Naive thymus-derived CD4-positive, alpha-beta T cell (primary cell): ENCODE measurements at places on chromosomes 6 and 20.

GRCh38 chr6:42532038-42532669 lies 31.7 kb upstream of the UBR2 start:
- H3K4me3 ChIP-seq = no peak overlapping the region
- no peaks in the 10 kb centered on the region for H3K27me3 ChIP-seq
- no peak overlapping the region for H3K27ac ChIP-seq
- H3K36me3 ChIP-seq = no peaks in the 10 kb centered on the region
- peak; percentile 39 for DNase-seq

DNA sequence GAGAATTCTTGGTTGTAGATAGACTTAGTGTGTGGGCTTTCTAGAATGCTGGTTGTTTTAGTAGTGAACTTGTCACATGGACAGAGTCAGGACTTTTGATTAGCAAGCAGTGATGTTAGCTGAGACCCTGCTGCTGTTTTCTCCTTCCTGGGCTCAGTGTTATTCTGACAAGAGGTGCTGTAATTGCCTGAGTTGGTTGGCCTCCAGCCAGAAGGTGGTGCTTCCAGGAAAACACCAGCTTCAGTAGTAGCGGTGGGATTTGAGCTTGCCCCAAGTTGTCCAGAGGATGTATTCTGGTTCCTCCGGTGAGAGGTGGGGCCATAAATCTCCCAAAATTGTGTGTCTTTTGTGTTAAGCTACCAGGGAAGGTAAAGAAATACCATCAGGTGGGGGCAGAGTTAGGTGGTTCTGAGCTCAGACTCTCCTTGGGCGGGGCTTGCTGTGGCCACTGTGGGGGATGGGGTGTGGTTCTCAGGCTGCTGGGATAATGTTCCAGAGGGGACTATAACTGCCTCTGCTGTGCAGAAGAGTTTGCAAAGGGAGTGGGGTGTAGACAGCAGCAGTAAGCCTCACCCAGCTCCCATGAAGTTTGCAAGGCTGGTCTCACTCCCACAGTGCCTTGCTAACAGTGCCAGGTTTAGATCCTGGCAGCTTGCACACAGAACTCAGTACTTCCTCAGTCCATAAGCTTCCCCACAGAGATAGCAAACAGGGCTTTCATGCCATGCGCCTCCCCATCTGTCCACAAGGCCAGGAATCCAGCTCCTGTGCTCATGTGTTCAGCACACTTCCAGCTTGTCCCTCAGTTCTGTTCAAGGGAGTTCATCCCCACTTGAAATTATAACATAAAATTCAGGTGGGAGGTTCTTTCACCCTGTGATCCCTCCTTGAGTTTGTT lies 278.4 kb upstream of the PTCHD4 start:
- H3K27ac ChIP-seq = no peak overlapping the region
- no peak for DNase-seq
- H3K4me3 ChIP-seq = no peak overlapping the region
- no peaks in the 10 kb centered on the region for H3K4me1 ChIP-seq

DNA sequence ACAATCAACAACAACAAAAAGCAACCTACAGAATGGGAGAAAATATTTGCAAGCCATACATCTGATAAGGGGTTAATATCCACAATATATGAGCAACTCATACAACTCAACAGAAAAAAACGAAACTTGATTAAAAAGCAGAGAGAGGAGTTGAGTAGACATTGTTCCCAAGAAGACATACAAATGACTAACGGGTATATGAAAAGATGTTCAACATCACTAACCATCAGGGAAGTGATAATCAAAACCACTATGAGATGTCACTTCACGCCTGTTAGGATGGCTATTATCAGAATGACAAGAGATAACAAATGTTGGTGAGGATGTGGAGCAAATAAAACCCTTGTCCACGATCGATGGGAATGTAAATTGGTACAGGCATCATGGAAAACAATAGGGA lies 145.9 kb downstream of the NRN1 start:
- H3K4me1 ChIP-seq = peaks cover 10% of the 10 kb centered on the region
- no peak overlapping the region for H3K4me3 ChIP-seq
- no peak overlapping the region for H3K27ac ChIP-seq
- no peaks in the 10 kb centered on the region for H3K27me3 ChIP-seq

DNA sequence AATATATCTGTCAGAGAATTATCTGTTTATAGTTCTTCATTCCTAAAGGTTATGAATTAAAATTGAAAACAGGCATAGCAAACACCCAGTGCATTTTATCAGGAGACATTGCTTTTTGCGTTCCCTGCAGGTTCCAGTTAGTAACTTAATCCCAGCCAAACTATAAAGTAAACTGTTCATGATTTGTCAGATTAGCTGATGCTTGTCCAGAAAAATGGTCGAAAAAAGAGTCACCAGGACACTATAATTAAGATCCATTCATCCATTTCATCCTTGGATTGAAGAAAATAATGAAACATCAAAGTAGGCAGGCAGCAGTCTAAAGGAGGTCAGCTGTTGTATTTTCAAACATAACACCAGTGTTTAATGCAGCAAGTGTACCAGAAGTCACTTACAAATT lies 75.9 kb downstream of the EPHA7 start:
- DNase-seq = no peak
- H3K4me1 ChIP-seq = no peaks in the 10 kb centered on the region
- no peak overlapping the region for H3K27ac ChIP-seq
- no peaks in the 10 kb centered on the region for H3K36me3 ChIP-seq
- H3K4me3 ChIP-seq = no peak overlapping the region

GRCh38 chr6:12163149-12163548 lies 127.0 kb upstream of the EDN1 start:
- peaks cover 14% of the 10 kb centered on the region for H3K4me1 ChIP-seq
- peak; percentile 70 for DNase-seq
- H3K36me3 ChIP-seq = no peaks in the 10 kb centered on the region
- no peaks in the 10 kb centered on the region for H3K27me3 ChIP-seq
- H3K4me3 ChIP-seq = no peak overlapping the region

- no peaks in the 10 kb centered on the region for H3K27me3 ChIP-seq
- H3K27ac ChIP-seq = no peak overlapping the region
- no peak for DNase-seq
- H3K4me1 ChIP-seq = peaks cover 45% of the 10 kb centered on the region
- H3K4me3 ChIP-seq = no peak overlapping the region
- no peaks in the 10 kb centered on the region for H3K36me3 ChIP-seq
Measured at GRCh38 chr20:48749437-48749836, 78.4 kb downstream of the PREX1 start.

DNA sequence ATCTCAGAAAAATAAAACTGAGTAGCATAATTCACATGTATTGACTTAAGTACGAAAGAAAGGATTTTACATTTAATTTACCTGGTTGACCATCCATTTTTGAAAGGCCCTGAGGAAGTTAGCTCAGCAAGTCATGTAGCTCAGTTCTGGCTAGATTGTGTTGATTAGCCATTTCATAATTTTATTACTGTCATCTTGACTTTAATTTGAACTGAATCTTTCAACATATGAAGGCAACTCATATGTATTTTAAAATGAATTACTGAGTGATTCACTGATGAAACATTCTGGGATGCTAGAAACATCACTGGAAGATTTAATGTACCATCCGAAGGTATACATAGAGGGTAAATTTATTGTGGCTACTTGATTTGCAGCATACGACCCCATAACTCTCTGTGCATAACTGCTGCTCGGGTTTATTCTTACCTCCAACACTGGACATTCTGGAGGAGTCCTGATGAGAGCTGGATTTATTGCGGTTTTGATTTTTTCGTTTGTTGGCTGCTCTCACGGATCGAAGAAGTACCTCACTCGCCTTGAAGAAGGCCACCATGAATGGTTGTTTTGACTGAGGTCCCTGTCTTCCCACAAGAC lies 101.7 kb downstream of the BMP5 start:
- no peak overlapping the region for H3K27ac ChIP-seq
- no peaks in the 10 kb centered on the region for H3K36me3 ChIP-seq
- DNase-seq = no peak
- H3K4me1 ChIP-seq = no peaks in the 10 kb centered on the region
- H3K4me3 ChIP-seq = no peak overlapping the region

GRCh38 chr6:168368936-168369335 lies 49.4 kb upstream of the DACT2 start:
- H3K36me3 ChIP-seq = no peaks in the 10 kb centered on the region
- DNase-seq = no peak
- no peak overlapping the region for H3K4me3 ChIP-seq
- no peaks in the 10 kb centered on the region for H3K27me3 ChIP-seq
- peaks cover 3% of the 10 kb centered on the region for H3K4me1 ChIP-seq
- H3K27ac ChIP-seq = no peak overlapping the region

DNA sequence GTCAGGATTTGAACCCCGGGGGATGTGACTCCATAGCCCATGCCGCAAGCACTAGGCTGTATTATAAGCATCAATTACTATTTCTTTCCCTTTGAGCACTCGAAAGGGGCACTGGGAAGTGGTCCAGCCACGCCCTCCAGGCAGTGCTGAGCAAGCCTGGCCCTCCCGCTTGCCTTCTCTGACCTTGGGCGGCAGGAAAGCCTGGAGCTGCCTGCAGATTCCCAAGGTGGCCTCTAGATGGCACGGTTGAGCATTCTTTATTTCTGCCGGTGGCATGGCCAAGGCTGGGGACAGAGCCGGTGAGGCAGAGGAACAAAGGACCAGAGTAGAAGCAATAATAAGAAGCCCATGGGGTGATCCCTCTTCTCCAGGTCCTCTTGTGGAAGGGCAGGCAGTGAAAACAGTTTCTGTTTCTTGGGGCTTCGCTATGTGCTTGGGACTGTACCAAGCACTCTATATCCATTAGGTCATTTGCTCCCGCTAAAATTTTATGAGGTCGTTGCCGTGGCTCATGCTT lies 32.0 kb downstream of the ARHGAP40 start:
- H3K27me3 ChIP-seq = no peaks in the 10 kb centered on the region
- H3K4me1 ChIP-seq = no peaks in the 10 kb centered on the region
- peak; percentile 46 for DNase-seq
- H3K36me3 ChIP-seq = no peaks in the 10 kb centered on the region

DNA sequence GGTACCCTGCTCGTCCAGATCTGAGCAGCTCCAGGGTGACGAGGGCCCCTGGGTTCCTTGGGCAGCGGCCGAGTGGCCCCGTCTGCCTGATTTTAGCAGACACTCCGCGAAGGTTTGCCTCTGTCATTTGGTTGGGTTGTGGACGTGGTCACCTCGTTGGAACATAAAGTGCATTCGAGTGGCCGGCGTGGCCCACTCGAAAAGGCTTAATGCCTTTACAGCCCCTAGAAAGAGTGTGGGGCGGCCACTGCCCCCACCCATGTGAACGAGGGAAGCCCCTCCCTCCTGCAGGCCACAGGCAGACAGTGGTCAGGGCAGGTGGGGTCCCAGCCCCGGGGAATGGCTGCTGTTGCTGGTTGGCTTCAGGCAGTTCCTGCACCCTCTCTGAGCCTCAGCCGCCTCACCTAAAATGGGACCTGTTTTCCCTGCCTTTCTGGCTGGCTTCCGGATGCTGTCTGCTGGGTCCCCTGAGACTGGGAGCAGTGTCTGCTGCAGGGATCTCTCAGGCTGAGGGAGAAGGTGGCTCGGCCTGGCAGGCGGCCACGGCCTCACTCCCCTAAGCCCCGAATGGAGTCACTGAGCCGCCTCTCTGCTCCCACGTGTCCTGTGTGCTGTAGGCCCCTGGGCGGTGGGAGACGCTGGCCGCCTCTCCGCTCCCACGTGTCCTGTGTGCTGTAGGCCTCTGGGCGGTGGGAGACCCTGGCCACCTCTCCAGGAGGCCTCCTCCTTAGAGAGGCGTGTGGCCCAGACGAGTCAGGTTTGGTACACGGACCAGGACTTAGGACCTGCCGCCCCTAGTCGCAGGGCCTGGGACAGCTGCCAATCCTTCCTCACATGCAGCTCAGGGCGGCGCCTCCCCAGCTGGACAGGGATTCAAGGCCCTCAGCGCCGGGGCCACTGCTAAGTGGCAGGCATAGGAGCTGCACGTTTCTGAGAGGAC lies 233.0 kb downstream of the ERMARD start:
- no peak for DNase-seq
- H3K27me3 ChIP-seq = no peaks in the 10 kb centered on the region
- H3K27ac ChIP-seq = no peak overlapping the region
- H3K36me3 ChIP-seq = no peaks in the 10 kb centered on the region

- no peaks in the 10 kb centered on the region for H3K36me3 ChIP-seq
- H3K4me3 ChIP-seq = no peak overlapping the region
- no peaks in the 10 kb centered on the region for H3K27me3 ChIP-seq
- no peaks in the 10 kb centered on the region for H3K4me1 ChIP-seq
Measured at GRCh38 chr6:2231438-2231837, 14.0 kb downstream of the GMDS start.

DNA sequence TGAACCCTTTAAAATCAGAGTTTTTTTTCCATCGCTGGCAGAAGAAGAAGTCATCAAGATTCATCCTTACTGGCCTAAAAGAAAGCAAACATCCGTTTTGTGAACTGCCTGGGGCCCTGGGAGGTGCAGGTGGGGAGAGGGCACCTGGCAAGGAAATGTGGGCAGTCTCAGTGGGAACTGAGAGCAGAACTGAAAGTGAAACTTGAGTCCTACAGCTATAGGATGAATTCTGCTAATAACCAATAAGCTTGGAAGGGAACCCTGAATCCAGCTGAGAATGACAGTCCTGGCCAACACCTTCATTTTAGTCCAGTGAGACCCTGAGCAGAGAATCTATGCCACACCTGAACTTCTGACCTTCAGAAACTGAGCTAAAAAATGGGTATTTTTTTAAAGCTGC lies 130.1 kb upstream of the ASCC3 start:
- peaks cover 21% of the 10 kb centered on the region for H3K4me1 ChIP-seq
- DNase-seq = peak; percentile 25
- no peaks in the 10 kb centered on the region for H3K36me3 ChIP-seq

GRCh38 chr6:1911474-1911873 lies 301.8 kb downstream of the FOXC1 start:
- H3K27me3 ChIP-seq = no peaks in the 10 kb centered on the region
- H3K4me3 ChIP-seq = no peak overlapping the region
- no peak overlapping the region for H3K27ac ChIP-seq
- no peak for DNase-seq

DNA sequence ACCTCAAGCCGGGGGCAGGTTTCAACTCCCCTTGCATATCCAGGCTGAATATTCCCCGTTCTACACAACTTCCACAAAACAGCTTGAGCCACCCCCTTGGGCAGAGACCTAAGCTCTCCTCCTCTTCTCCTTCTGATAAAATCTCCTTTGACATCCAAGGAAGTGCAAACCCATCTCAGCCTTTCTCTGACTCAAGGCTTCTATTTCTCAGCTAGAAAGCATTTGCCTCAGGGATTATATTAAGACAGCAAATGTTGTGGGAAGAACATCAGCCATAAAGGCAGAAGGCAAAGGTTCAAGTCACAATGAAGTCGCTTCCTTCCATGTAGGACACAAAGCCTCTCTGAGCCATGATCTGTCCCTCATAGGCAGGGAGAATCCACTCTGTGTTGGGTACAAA lies 386.6 kb upstream of the ARID1B start:
- no peak for DNase-seq
- H3K27ac ChIP-seq = no peak overlapping the region
- no peaks in the 10 kb centered on the region for H3K36me3 ChIP-seq
- H3K4me3 ChIP-seq = no peak overlapping the region
- peaks cover 38% of the 10 kb centered on the region for H3K4me1 ChIP-seq

DNA sequence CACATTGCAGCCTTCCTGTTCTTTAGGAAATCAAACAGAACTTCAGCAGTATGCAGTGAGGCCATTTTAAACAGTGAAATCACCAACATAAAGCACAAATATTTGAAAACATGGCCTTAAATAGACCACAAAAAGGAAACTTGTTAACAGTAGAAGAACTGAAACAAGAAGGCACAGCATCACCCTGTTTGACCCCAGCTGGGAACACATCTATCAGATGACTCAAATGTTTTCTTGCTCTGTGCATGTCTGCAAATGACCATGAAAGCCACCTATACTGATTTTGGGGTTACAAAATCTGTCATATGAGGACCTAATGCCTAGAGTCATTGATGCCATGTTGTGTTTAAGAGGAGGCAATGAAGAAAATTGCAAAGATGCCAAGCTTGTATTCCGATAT lies 123.8 kb upstream of the ADGRF1 start:
- no peak overlapping the region for H3K27ac ChIP-seq
- no peak overlapping the region for H3K4me3 ChIP-seq
- no peak for DNase-seq
- no peaks in the 10 kb centered on the region for H3K4me1 ChIP-seq
